ENCODE measurements at places on chromosomes 4 and X.

GRCh38 chr4:167176723-167177367 lies 57.4 kb downstream of the SPOCK3 start:
- DNase-seq = no peak

- DNase-seq = no peak
Observed at GRCh38 chr4:113665036-113665435, 96.5 kb downstream of the CAMK2D start.

GRCh38 chrX:17494216-17494615 lies 119.2 kb downstream of the NHS start:
- DNase-seq = no peak

DNA sequence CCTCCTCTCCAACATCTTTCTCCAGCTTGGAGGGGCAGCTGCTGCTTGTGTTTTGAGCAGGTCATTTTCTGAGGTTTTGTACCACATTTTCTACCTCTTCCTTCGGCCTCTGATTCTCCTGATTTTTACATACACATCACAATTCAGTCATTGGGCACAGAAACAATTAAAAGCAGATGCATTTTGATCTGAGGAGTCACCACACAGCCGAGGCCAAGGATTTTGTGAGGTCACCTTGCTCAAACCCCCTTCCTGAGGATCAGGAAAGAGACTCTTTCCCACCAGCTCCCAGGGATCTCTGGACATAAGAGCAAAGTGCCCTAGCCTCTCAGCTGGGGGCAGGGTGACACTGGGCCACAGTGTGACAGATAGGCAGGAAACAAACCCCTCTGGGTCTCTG lies 5.4 kb upstream of the FATE1 start:
- DNase-seq = no peak

DNA sequence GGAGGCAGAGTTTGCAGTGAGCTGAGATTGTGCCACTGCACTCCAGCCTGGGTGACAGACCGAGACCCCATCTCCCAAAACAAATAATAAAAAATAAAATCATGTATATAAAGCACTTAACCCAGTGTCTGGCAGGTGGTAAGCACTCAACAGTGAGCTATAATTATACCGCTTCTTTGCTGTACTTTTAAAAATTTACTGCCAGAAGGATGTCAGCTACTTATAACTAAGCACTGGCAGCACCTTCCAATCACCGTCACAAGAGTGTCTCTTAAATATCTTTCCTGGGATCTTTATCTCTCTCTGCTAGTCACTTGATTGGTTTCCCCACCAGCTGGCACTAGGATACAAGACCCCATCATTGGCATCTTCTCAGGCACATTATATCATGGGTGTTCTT lies 53.9 kb upstream of the DAPP1 start:
- DNase-seq = no peak

GRCh38 chrX:16213961-16214360 lies 46.7 kb downstream of the MAGEB17 start:
- no peak for DNase-seq

GRCh38 chr4:10891866-10892265 lies 207.3 kb upstream of the CLNK start:
- DNase-seq = no peak

DNA sequence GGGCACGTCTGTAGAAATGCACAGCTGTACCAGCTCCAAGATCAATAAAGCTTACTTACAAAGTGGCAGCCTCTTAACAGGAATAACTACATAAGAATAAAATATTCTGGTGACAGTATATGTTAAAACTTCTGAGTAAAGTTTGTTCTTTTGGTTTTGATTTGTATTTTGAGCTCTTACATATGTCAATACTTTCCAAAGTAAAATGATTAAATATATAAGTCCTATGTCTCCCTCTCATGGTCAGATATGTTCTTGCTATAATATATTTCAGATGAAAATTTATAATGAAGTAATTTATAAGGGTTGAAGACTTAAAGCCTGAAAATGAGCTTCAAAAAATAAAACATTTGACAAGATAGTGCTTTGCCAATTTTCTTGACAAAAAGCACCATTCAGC lies 254.4 kb downstream of the NPFFR2 start:
- no peak for DNase-seq

GRCh38 chrX:40496728-40497127 lies 84.0 kb upstream of the ATP6AP2 start:
- DNase-seq = no peak

Data from activated naive CD8-positive, alpha-beta T cell treated with anti-CD3 and anti-CD28 coated beads, Interleukin-2, amount 50 U/mL, for 24 hours (primary cell).